Ascending aorta (tissue), 2 donors: ENCODE measurements at places on chromosomes 4 and X.

DNA sequence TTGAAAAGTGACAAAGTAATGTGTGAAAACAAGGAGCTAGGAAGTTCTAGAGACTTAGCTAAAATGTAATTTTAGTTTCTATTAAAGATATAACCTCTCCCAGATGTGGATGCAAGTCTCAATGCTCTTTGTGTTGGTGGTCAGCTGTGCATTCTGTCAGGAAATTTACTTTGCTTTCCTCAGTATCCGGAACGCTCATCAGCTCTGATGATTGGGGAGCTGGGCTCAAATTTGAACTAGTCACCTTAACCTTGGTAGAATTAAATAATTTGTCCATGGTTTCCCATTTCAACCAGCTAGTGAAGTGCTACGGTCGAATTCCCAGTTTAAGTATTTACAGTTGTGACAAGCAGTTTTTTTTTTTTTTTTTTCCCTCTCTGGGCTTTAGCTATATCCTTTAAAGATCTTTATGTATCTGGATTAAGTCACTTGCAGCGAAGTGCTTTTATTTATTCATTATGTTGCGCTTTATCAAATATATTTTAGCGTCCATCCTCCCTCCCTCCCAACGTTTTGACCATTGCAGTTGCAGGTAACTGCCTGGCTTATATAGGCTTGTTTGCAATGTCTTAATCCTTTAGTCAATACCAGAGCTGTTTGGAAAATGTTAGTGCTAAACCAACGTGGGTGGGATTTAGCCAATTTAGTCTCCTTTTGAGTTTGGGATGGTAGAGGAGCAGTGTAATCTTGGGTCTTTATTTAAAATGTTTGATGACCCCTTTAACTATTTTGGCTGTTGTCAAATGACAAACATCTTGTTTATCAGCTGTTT, 2.1 kb downstream of the OGT start:
- DNase-seq, result no peak

- no peak for DNase-seq
Measured at GRCh38 chr4:16213121-16213520, 13.2 kb downstream of the TAPT1 start.

- DNase-seq, result no peak
Measured at GRCh38 chrX:153992180-153992579, 19.6 kb downstream of the TMEM187 start.

- DNase-seq, result no peak
Measured at GRCh38 chr4:52853351-52853750, 8.8 kb upstream of the RASL11B start.
